Suprapubic skin (tissue), 4 donors: ENCODE measurements at places on chromosomes 1 and 21. TPM values are rescaled to one million over a fixed set of nuclear protein-coding genes. Genes with fewer than 3 reads are reported as not detected.

DISP3 gene
- total RNA-seq, result not detected

IL6R gene
- 22.9 TPM for total RNA-seq

SPRR1B gene
- total RNA-seq, result 232 TPM

SLC66A1 gene
- total RNA-seq, result 11.3 TPM

PKLR gene
- total RNA-seq, result 0.24 TPM

SYT14 gene
- not detected for total RNA-seq

ESRRG gene
- 2.8 TPM for total RNA-seq

KRTAP11-1 gene
- total RNA-seq, result 283 TPM

OR10Z1 gene
- total RNA-seq, result not detected

INSRR gene
- not detected for total RNA-seq

OLFML2B gene
- 2.7 TPM for total RNA-seq

TENT5C gene
- 2.7 TPM for total RNA-seq

DNA sequence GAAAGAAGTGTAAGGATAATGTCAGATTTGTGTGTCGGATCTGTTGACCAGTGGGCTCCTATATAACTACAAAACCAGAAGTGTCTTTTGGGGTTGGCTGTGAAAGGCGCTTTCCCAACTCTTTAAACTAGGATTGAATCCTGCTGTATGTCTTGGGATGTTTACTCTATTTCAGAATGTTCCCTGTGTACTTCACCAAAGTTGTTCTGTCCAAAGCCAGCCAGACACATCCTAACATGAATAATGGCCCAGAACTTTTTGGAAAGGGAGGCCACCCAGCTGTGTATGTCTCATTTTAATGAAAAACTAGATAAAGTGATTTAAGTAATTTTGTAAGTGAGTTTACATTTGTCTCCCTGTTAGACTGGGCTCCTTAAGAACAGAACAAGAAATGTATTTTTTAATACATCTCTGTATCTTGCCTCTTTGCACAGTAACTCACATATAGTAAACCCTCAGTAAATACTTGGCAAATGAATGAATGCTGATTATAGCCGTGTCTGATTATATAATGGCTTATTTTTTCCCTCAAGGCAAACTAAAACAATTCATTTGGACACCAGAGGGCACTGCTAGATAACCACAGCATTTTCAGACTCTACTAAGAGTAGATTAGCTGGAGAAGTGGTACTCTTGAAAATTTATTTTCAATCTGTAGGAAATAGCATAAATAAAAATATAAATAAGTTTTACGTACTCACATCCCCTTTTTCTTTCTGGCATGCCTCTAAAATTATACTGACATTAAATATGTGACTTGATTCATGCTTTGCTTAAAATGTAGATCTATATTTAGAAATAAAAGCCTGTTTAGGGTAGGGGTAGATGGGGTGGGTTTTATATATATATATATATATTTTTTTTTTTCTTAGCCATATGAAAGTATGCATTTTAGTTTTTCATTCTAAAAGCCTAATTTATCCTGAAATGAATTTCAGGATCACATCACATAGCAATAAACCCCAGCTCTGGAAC, 23.8 kb downstream of the TSEN15 start:
- no peaks in the 10 kb centered on the region for H3K27me3 ChIP-seq
- H3K4me3 ChIP-seq, result no peak overlapping the region
- no peak for DNase-seq
- peak overlapping the region; percentile 18 for H3K27ac ChIP-seq
- H3K36me3 ChIP-seq, result no peaks in the 10 kb centered on the region

- DNase-seq, result no peak
- no peak overlapping the region for H3K27ac ChIP-seq
- no peak overlapping the region for H3K4me3 ChIP-seq
- H3K4me1 ChIP-seq, result peaks cover 49% of the 10 kb centered on the region
- H3K36me3 ChIP-seq, result peaks cover 9% of the 10 kb centered on the region
These were observed 12.4 kb downstream of the RIPK4 start for GRCh38 chr21:41754479-41754891.

DNA sequence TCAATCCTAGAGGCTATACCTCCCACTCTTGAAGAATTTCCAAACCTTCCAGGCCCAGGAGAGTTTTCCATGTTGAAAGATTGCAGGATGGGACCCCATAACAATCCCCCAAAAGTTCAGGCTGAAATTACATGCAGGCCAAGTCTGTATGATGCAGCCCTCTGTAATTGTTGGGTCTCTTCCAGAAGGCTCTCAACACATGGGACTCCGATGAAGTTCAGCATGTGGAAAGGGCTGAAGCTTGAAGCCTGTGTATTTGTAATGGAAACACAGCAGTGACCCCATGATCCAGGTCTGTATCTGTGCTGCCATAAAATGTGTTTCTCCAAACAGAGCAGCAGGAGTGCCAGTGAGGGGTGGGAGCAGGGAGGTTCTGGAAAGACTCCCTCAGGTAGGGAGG, 202.5 kb upstream of the LYPLAL1 start:
- DNase-seq, result no peak
- H3K36me3 ChIP-seq, result no peaks in the 10 kb centered on the region
- no peaks in the 10 kb centered on the region for H3K4me1 ChIP-seq
- H3K27me3 ChIP-seq, result no peaks in the 10 kb centered on the region

GRCh38 chr1:24327486-24327885, 8.3 kb downstream of the GRHL3 start:
- H3K4me1 ChIP-seq, result peaks cover 5% of the 10 kb centered on the region
- no peak for DNase-seq
- peaks cover 11% of the 10 kb centered on the region for H3K36me3 ChIP-seq
- H3K27ac ChIP-seq, result no peak overlapping the region
- H3K4me3 ChIP-seq, result no peak overlapping the region

- H3K4me3 ChIP-seq, result no peak overlapping the region
- H3K4me1 ChIP-seq, result no peaks in the 10 kb centered on the region
- no peaks in the 10 kb centered on the region for H3K36me3 ChIP-seq
- DNase-seq, result no peak
- H3K27me3 ChIP-seq, result no peaks in the 10 kb centered on the region
- H3K27ac ChIP-seq, result no peak overlapping the region
These were observed 87.1 kb downstream of the DAB1 start for GRCh38 chr1:57336793-57337192.

DNA sequence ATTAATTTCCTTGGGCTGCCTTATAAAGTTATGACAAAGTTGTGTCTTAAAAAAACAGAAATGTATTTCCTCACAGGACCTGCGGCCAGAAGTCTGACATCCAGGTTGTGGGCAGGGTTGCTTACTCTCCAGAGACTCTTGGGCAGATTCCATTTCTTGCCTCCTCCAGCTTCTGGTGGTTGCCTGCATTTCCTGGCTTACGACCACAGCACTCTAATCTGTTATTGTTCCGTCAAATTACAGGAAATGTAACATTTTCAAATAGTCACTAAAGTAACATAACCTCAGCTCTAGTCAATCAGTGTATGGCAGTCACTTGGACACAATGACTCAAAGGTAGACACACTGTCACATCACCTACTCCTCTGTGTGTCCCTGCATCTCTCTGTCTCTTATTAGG, 226.8 kb downstream of the DNAH14 start:
- H3K27ac ChIP-seq, result no peak overlapping the region
- no peak for DNase-seq
- H3K36me3 ChIP-seq, result no peaks in the 10 kb centered on the region
- no peak overlapping the region for H3K4me3 ChIP-seq
- no peaks in the 10 kb centered on the region for H3K27me3 ChIP-seq

GRCh38 chr1:224623310-224623714, 7.2 kb downstream of the CNIH3 start:
- H3K27me3 ChIP-seq, result peaks cover 17% of the 10 kb centered on the region
- no peak for DNase-seq
- no peaks in the 10 kb centered on the region for H3K36me3 ChIP-seq
- H3K4me1 ChIP-seq, result no peaks in the 10 kb centered on the region

DNA sequence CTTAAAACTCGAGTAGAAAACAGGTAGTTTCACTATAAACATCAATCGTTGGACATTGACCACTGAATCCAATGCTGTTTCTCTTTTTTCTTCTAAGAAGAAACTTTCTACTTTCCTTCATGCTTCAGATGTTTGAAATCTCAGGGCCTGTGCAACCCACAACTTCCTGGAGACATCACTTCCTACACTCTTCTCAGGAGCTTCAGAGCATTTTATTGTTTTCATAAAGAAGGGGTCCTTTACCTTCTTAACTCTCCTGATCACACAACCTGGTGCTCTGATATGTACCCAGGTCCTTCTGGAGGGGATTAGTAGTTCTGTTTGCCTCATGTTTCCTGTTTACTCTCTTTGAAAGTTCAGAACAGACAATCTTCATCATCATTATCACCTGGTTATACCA, 113.0 kb upstream of the VAV3 start:
- no peak overlapping the region for H3K27ac ChIP-seq
- no peak for DNase-seq
- no peaks in the 10 kb centered on the region for H3K36me3 ChIP-seq
- no peaks in the 10 kb centered on the region for H3K4me1 ChIP-seq
- no peak overlapping the region for H3K4me3 ChIP-seq

- H3K4me1 ChIP-seq, result no peaks in the 10 kb centered on the region
- no peak for DNase-seq
- no peak overlapping the region for H3K27ac ChIP-seq
- H3K36me3 ChIP-seq, result no peaks in the 10 kb centered on the region
- peaks cover 58% of the 10 kb centered on the region for H3K27me3 ChIP-seq
These were observed 14.1 kb upstream of the ACTL8 start for GRCh38 chr1:17741052-17741451.

DNA sequence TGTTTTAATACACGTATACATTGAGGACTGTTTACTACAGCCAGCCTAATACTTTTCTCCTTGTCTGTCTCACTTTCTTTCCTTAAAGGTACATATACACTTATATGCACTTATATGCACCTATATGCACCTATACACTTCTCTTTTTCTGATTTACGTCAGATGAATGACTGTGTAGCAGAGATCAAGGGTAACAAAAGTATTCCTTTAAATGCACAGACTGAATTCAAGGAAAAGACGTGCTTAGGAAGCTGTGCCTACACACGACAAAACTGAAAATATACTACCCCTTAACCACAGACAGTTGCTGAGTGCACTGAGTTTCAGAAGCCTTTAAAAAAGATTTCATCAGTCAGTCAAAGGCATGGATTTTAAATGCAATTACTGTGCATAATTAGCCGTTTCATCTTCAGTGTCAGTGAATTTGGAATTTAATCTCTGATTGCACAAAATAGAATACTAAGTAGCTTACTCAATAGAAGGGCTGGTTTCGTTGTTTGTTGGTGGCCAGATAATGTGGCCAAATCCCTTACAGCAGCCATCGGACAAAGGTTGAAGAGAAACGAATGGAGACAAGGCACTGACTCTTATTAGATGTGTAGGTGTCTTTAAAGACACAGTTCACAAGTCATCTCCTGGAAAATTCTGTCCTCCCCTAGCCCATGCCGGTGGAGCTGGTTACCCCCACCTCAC, 38.3 kb upstream of the TARBP1 start:
- H3K27me3 ChIP-seq, result no peaks in the 10 kb centered on the region
- no peak for DNase-seq
- no peaks in the 10 kb centered on the region for H3K36me3 ChIP-seq
- no peak overlapping the region for H3K4me3 ChIP-seq
- H3K4me1 ChIP-seq, result peaks cover 20% of the 10 kb centered on the region

GRCh38 chr1:47805921-47806361, 191.2 kb downstream of the TRABD2B start:
- H3K27ac ChIP-seq, result no peak overlapping the region
- H3K4me3 ChIP-seq, result no peak overlapping the region
- H3K36me3 ChIP-seq, result no peaks in the 10 kb centered on the region
- no peak for DNase-seq
- peaks cover 21% of the 10 kb centered on the region for H3K4me1 ChIP-seq

DNA sequence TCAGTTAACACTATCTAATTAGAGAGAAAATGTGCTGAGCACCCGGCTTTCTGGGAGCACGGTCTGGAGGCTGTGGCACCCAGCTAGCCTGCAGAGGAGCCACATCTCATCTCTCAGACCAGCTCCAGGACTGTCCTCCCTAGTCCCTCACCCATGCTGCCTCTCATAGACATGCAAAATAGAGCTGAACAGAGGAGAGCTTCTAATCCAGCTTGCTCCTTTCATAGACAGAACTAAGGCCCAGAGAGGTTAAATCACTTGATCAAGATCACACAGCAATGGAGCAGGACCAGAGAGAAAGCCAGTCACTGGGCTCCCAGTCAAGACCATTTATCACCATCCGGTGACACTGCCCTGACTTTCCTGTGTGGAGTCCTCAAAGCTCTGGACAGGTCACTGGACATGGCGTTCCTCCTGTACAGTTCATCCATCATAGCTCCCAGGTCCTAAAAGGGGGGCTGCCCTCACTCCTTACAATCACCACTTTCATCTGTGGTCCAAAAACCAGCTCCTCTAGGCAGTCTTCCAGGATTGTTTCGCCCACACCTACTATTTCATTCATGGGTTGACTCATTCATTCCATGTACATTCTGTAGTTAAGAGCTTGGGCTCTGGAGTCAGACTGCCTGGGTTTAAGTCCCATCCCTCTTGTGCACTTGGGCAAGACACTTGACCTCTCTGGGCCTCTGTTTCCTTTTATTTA, 8.8 kb upstream of the CAMK2N1 start:
- no peak overlapping the region for H3K4me3 ChIP-seq
- H3K27me3 ChIP-seq, result no peaks in the 10 kb centered on the region
- H3K4me1 ChIP-seq, result peaks cover 32% of the 10 kb centered on the region
- H3K27ac ChIP-seq, result no peak overlapping the region

- peaks cover 12% of the 10 kb centered on the region for H3K36me3 ChIP-seq
These were observed 12.5 kb downstream of the EPS15 start for GRCh38 chr1:51506537-51506936.

- H3K36me3 ChIP-seq, result no peaks in the 10 kb centered on the region
- H3K4me1 ChIP-seq, result no peaks in the 10 kb centered on the region
- DNase-seq, result no peak
These were observed 78.0 kb downstream of the RGS13 start for GRCh38 chr1:192713921-192714320.

- no peaks in the 10 kb centered on the region for H3K27me3 ChIP-seq
- H3K4me1 ChIP-seq, result peaks cover 2% of the 10 kb centered on the region
- H3K27ac ChIP-seq, result no peak overlapping the region
- peaks cover 4% of the 10 kb centered on the region for H3K36me3 ChIP-seq
- no peak overlapping the region for H3K4me3 ChIP-seq
- no peak for DNase-seq
These were observed 43.2 kb downstream of the HLCS start for GRCh38 chr21:36923270-36923669.

- no peak overlapping the region for H3K27ac ChIP-seq
- no peaks in the 10 kb centered on the region for H3K27me3 ChIP-seq
- H3K4me3 ChIP-seq, result no peak overlapping the region
- DNase-seq, result no peak
These were observed 36.3 kb downstream of the SMYD2 start for GRCh38 chr1:214317300-214317699.

DNA sequence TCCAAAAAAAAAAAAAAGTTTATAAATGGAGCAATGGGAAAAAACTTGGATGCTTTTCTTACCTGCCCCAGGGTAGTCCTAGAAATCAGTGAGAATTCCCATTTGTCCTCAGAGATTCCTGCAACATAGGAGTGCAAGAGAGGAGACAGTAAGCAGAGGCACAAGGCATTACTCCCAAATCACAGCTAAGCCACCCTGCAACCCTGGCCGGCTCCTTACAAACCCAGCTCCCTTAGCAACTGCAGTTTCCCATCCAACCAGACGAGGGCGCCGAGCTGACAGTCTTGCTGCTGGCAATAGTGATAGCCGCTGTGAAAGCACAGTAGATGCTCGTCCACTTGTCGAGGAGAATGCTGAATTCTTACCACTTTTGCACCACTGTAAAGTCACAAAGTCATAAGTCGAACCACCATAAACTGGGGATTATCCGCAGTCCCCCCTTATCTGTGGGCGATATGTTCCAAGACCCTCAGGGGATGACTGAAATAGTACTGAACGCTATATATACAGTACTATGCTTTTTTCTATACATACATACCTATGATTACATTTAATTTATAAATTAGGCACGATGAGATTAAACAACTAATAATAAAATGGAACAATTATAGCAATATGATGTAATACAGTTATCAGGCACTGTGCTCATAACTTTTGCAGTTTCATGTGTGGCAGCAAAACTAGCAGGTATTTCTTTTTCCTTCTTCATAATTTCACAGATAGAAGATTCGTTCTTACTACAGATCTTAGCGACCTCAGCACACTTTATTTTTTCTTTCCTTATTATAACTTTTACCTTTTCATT, 6.0 kb upstream of the PITHD1 start:
- H3K4me1 ChIP-seq, result peaks cover 13% of the 10 kb centered on the region
- DNase-seq, result peak; percentile 96
